ENCODE measurements at places on chromosomes 2 and 18.
A peak's percentile ranks its signal among the peaks of the same experiment; 100 is the strongest.

DNA sequence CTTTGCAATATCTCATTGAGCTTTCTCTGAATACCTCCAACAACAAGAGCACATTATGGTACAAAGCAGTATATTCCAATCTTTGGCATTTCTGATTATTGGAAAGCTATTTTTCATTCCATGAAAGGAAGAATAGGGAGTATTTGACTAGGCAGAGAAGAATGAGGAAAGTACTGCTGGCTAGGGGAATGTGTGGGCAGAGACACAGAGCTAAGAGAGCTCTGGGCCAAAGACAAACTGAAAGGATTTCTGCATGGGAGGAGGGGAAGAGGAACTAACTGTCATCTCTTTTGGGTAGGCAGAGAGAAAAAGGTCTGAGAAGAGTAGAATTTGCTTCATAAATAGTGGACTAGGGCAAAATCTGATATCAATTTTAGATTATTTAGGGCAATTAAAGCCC, 150.8 kb downstream of the CCDC85A start:
- DNase-seq, result peak; percentile 53

- no peak for DNase-seq
Measured at GRCh38 chr2:227177592-227178336, 13.3 kb downstream of the COL4A3 start.

- DNase-seq, result peak; percentile 59
Measured at GRCh38 chr2:43129676-43130547, 96.5 kb downstream of the ZFP36L2 start.

- peak; percentile 61 for DNase-seq
Measured at GRCh38 chr2:10901160-10901939, 10.4 kb upstream of the KCNF1 start.

DNA sequence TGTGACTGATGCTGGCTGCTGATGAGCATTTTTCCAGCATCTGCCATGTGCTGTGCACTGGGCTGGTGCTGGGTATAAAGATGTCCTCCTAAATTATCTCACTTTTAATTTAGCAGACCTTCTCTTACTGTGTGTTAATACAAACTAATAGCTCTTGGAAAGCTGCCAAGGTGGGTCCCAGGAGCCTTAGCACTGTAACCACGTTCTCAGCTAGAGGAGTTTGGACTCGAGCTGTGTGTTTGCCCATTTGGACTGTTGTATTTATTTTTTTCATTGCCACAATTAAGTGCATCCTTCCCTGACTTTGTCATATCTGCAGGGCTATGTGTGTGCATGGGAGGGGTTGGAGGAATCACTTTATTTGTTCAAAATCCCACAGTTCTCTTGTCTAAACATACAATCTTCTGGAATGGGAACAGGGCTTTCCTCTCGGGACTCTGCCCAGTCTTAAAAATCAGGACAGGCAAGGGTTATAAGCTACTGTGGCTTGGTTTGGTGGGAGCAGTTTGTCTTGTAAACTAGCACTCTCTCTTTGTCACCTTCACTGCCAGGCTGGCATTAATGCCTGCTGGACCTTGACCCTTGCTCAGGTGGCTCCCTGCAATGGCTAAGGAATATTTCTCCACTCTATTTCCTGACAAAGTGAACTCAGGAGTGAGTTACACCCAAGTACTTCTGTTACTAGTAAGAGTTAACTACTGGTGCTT, 129.7 kb upstream of the MGAT5 start:
- DNase-seq, result no peak

DNA sequence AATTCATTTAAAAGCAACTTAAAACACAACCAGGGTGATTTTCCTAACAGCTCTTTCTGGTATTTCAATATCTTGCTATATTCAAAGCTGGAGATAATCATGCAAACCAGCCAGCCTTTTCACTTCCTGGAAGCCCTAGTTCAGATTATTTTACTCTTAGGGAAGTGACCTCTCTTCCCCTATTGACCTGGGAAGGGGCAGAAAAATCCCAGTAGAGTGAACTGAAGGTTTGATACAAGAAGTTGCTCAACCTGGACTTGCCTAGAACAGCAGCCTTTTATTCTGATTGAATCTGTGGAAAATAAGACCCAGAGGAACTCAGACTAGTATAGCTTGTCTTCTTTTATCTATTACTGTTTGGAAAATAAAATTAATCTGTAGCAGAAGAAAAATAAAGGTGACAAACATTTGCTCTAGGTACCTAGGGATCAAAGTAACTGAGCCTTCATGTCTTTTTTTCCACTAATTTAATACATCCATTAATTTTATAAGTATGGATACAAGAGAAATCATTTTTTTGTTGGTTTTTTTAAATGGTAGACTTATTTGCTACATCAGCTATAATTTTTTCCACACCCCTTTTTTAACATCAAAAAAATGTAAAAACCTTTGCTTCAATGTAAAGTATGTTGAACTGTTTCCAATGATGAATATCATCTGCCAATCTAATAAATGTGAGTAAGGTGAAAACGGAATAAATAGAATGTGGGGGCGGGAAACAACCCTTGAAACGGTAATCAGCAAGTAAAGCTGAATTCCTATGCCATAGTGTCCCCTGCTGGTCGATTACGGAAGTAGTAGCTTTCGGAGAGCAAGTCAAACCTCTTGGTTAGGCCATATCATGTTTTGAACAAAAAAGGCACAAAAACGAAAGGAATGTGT, 629.9 kb downstream of the NRXN1 start:
- no peak for DNase-seq

All from NCI-H226 (cell line).